ENCODE measurements at places on chromosomes 12 and 14.

GRCh38 chr12:28512876-28513275 lies 322.6 kb downstream of the CCDC91 start:
- no peak for DNase-seq

GRCh38 chr12:32587581-32588495 lies 91.3 kb upstream of the DNM1L start:
- DNase-seq = no peak

- DNase-seq = no peak
Observed at GRCh38 chr12:109943811-109944210, 43.7 kb downstream of the TCHP start.

- DNase-seq = no peak
Observed at GRCh38 chr12:27843714-27844245, 63.7 kb upstream of the MANSC4 start.

DNA sequence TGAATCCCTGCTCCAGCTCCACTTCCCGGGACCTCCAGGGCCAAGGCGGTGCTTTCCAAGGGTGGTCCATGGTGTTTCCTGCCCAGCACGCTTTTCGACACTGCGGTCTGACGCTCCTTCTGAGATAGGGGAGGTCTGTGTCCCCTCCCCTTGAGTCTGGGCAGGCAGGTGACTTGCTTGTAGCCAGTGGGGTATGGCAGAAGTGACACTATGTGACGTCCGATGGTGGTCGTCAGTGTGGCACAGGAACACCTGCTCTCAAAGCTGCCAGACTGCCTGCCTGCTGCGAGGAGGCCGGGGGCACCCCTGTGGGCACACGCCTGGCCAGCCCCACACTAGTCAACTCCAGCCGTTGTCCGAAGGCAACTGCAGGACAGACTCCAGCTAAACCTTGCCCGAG lies 16.0 kb upstream of the TRAF3 start:
- DNase-seq = no peak

DNA sequence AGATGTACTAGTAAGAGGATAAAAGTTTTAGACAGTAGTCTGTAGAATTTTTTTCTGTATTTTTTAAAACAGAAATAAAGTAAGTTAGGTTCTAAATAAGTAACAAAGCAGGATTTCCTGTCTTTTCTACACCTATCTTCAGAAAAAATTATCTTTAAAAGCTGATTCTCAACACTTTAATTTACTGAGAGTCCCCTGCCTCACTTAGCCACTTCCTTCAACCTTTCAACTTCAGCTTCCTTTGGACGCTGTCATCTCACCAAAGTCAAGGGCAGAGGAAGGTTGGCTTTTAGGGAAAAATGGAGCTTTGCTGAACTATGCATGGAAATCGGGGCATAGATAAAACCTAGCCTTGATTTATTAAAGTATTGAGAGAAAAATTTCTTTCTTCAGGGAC lies 44.9 kb upstream of the CERS5 start:
- DNase-seq = no peak

DNA sequence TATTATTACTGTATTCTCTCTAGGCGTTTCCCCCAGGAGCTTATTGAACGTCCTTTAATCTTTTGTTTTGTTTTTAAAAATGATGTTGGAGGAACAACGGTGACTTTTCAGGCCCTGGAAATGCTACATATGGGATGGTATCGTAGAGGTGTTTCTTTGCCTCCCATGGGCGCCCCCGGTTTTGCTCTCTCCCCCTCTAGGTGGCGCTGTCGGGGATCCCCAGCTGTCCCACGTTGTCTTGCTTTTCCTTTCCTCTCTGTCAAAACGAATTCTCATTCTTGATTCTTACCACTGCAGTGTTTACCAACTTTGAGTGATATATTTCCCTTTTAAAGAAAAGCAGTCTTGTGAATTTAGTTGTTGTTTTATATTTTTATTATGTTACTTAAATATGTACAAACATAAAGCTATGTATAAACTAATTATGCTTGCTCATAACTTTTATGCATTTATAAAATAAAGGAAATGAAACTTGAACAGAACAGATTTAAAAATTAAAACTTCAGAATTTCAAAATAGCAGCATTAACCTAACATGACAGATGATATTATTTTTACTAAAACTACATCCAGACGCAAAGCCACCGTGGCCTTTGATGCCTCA lies 171.9 kb downstream of the RGS6 start:
- no peak for DNase-seq

DNA sequence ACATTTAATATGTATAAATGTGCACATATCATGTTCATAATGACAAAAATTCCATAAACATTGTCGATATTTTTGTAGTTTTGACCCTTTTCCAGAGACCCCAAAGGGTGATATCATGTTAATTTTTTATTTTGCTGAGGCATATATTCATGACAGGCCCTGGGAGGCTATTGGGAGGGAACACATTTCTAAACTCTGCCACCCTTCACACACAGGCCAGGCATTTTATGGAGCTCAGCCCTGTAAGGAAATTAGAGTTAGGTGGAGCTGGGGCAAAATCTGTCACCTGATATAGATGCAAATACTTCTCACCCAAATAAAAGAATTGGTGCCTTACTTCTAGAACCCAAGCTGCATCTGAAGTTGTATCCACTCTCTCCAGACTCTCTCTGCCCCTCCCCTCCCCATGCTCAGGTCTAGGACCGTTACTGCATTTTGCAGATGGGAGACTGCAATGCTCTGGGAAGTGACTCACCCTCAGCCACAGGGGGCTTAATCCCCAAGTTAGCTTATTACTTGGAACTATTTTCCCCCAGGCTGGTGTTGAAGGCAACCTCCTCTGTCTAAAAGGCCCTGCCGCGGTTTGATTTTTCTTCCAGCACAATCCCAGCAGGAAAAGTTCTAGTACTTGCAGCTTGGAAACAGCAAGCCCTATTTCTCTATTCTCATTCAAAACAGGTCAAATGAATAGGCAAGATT lies 238.9 kb downstream of the EMP1 start:
- DNase-seq = no peak

DNA sequence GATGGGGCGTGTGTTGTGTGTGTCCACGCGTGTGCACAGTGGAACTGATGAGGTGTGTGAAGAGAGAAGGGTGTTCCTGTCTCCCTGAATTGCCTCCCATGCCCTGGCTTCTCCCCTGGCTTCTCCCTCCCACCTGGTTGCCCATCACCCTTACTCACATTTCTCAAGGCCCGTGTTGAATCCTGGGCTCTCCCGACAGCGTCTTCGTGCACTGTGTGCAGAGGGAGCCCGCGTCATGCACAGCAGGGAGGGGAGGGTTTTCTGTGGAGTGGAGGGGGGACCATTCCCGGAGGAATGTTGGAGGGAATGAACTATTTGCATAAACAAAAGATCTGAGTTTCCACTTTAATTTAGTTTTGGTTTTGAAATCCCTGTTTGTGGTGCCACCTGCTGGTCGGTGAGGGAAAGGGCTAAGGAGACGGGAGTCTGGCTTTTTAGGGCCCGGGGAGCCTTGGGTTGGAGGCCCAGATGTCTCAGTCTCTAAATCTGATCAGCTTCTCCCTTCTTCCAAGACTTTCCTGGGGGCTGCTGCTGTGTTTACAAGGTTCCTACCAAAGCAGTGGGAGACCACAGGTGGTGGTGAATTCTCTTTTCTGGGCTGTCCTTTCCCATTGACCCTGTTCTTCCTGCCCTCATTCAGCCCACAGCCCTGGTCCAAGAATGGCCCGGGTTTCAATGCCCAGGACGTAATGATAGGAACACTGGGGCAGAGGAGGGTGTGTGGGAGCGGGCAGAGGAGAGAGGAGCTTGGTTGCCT lies at the start of gene C1R:
Gene C1R, minus strand, starts transcription at position 217 of the 757 bp plus-strand sequence. Its CDS starts 57 bp downstream, at position 160.
- peak; percentile 32 for DNase-seq

GRCh38 chr14:56040121-56040520 lies 78.1 kb upstream of the PELI2 start:
- no peak for DNase-seq

DNA sequence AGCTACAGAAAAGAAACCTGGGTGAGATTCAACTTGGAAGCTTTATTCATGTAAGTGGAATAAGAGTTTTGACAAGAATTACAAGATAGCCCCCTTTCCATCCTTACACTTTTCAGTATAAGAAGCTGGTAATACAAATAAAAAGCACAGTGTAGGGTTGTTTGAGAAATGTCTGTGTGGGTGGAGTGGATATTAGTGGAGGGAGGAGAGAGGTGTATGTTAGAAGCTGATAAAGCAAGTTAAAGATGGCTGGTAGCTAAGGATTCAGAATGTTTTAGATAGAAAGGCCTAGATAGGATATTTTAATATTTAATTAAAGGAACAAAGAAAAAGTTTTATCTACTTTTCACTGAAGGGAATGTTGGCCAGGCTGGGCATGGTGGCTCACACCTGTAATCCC lies 12.5 kb downstream of the CFAP54 start:
- DNase-seq = no peak
